ENCODE measurements at places on chromosomes 2 and 18. TPM values are rescaled to one million over a fixed set of nuclear protein-coding genes. Genes with fewer than 3 reads are reported as not detected.

PAX8 gene
- total RNA-seq, result 2.0 TPM

IL36RN gene
- not detected for total RNA-seq

CLASP1 gene
- total RNA-seq, result 47.3 TPM

GYPC gene
- total RNA-seq, result 150 TPM

MAB21L4 gene
- total RNA-seq, result not detected

PLGLB1 gene
- total RNA-seq, result 0.37 TPM

LPIN1 gene
- 102 TPM for total RNA-seq

RNF152 gene
- 0.10 TPM for total RNA-seq

COL4A3 gene
- total RNA-seq, result not detected

PCARE gene
- total RNA-seq, result not detected

FZD7 gene
- total RNA-seq, result 0.17 TPM

REV1 gene
- 32.3 TPM for total RNA-seq

FIGN gene
- total RNA-seq, result not detected

ACMSD gene
- not detected for total RNA-seq

UBE2F gene
- 45.5 TPM for total RNA-seq

TUBA3D gene
- not detected for total RNA-seq

REG1B gene
- not detected for total RNA-seq

GPR155 gene
- 11.0 TPM for total RNA-seq

DES gene
- not detected for total RNA-seq

OTOS gene
- not detected for total RNA-seq

KCTD1 gene
- total RNA-seq, result 1.9 TPM

DHX57 gene
- total RNA-seq, result 12.5 TPM

CREB1 gene
- 97.7 TPM for total RNA-seq

SLC5A7 gene
- total RNA-seq, result not detected

SRBD1 gene
- 21.3 TPM for total RNA-seq

ASPRV1 gene
- total RNA-seq, result 0.41 TPM

HPCAL1 gene
- 71.4 TPM for total RNA-seq

SERPINB4 gene
- not detected for total RNA-seq

IL37 gene
- total RNA-seq, result not detected

INPP1 gene
- 6.3 TPM for total RNA-seq

TEKT4 gene
- not detected for total RNA-seq

GPR39 gene
- not detected for total RNA-seq

ASXL3 gene
- not detected for total RNA-seq

AKAIN1 gene
- total RNA-seq, result not detected

ELOA2 gene
- total RNA-seq, result not detected

STON1 gene
- total RNA-seq, result 0.45 TPM

ABCG8 gene
- total RNA-seq, result not detected

CD8B2 gene
- total RNA-seq, result not detected

DCDC2C gene
- total RNA-seq, result not detected

LOXL3 gene
- 0.41 TPM for total RNA-seq

PID1 gene
- not detected for total RNA-seq
